Activated CD4-positive, alpha-beta T cell treated with anti-CD3 and anti-CD28 coated beads, Interleukin-2, Interleukin-6, amounts not matched to agents 100 ng/mL and 50 ng/mL, durations not matched to agents 16 hours and 8 hours (primary cell): ENCODE measurements at places on chromosomes 13 and 19.

GRCh38 chr13:106941779-106942178 is 373.8 kb upstream of the ARGLU1 start:
- no peak for DNase-seq

DNA sequence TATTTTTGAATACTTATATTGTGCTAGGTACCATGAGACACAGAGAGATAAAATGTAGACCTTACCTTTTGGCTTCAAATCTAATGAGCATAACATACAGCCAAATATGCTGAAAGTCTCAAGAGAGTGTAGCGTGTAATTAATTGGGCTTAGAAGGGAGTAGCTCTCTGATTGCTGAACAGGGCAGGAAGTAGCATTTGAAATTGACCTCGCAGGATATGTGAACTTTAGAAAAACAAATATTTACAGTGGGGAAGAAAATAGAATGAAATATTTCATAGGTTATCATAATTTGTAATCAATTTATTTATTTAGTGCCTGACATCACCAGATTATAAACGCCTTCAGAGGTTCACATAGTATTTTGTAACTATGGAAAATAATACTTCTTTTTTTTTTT is 327.1 kb downstream of the RFC3 start:
- DNase-seq, result no peak

DNA sequence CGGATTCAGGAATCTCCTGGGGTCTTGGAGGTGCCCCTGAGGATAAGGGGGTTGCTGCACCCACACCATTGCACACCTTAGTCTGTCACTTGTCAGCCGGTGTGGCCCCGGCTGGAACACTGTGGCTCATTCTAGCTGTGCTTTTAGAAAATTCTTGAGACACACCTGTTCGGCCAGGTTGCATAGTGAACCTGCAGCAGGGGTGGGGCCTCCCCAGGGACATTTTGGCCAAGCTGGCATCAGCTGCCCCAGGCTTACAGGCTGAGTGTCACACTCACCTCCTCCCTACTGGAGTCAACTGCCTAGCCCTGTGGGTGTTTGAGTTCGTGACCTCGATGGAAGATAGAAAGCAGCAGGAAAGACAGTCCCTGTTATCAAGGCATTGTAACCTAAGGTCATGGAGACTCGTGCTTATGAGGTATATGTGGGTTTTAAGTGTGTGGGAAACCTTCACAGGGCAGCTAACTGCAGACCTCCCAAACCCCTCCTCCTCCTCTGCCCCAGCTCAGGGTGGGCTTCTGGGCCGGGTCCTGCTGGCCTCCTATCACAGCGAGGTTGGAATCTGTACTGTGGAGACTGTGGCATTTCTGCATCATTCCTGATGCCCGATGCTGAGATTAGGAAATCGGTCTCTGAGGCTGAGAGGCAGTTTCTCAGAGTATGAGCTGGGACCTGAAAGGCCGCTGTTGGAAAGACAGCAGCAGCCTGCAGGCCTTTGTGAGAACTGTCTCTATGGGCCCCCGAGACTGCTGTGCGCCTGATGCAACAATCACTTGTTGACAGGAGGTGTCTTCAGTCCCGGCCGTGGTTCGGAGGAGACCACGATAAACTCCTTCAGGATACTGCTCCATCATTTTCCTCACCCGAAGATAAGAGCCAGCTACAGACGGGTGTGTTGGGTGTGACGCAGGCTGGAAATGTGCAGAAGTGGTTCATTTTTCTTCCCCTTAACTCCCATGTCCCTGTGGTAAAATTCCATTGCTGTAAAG is 72.2 kb downstream of the ATP11A start:
- DNase-seq, result no peak

DNA sequence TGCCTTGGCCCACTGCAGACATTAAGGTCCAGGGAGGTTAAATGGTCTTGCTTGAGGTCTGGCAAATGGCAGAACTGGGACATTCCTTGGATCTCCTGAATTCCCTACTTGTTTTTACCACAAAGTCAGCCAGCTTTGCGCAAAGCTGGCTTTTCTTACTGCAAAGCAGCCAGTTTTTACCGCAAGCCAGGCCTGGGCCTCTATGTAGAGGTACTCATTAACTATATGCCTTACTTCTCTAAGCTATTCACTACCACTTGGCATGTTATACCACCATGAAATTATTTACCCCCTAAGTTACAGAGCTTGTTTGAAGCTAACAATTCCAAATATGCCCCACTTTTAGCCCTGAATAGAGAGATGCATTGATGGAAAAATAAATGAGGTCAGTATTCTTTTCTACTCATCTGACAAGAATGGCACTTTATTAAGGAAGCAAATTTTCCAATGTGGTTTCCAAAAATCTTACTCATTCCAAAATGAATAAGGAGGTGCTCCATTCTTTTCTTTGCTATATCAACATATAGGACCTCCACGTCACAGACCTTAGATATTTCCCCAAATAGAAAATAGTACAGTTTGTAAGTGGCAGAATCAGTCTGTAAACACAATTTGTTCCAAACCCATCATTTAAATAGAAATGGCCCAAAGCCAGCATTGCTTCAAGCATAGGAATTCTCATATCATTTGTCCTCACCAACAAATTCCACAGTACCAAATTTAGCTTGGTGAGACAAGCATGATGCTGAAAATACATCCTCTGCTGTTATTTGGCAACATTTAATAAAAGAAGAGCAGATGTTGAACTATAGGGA is 143.9 kb upstream of the TSC22D1 start:
- no peak for DNase-seq

GRCh38 chr19:46824890-46825730 is 25.5 kb downstream of the AP2S1 start:
- DNase-seq, result no peak

DNA sequence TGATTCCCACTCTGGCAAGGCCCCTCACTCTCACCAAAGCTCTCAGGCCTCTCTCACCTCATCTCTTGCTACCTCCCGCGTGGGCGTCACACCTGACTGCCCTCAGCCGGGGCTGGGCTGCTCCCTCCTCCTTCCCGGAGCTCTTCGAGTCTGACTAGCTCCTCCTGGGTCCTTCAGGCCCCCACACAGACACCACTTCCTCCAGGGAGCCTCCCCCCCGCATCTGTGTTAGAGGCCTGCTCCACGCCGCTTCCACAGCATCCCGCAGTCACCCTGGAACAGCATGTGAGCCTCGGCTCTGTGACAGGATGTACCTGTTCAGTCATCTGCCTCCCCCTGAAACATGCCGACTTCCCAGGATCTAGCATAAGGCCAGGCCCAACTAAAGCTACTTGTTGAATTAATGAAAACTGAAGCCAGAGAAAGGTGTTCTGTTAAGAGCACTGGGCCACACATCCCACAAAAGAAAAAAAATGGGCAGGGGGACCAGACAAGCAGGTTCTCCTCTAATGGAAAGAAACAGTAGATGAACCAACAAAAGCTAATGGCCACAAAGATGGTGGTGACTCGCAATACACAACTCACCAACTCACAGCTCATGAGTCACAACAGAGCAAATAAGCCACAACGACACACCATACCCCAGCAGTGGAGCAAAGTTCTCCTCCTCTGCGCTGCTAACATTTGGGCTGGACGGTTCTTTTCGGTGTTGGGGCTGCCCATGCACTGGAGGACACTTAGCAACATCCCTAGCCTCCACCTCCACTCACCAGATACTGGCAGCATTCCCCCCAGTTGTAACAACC is 3.0 kb downstream of the PPP6R1 start:
- peak; percentile 80 for DNase-seq

- no peak for DNase-seq
These were observed 273.1 kb downstream of the PCDH20 start for GRCh38 chr13:61142506-61142905.

GRCh38 chr13:73631411-73631810 is 502.8 kb downstream of the KLF12 start:
- no peak for DNase-seq

- no peak for DNase-seq
These were observed 836.4 kb upstream of the GPC6 start for GRCh38 chr13:92390217-92390616.

- DNase-seq, result peak; percentile 19
These were observed 462.5 kb downstream of the KLF5 start for GRCh38 chr13:73521290-73521624.

- no peak for DNase-seq
These were observed 505 bp downstream of the ZSWIM4 start for GRCh38 chr19:13795595-13796300.

DNA sequence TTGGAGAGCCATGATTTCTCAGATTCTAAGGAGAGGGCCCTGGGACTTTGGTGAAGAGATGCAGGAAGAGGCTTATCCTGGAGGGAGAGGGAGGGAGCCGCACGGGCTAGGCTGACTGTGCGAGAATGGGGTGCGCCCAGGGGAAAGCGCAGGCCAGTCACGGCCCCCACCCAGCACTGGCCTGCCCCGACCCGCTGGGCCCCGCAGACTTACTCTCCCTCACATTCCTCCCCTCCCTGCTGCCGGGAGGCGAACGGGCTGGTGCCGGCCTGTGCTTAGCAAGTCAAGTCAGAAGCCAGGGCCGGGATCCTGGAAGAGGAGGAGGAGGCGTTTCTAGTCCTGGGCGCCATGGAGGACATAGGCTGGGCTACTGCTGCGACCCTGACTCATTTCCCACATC is 120.0 kb downstream of the CRYL1 start:
- DNase-seq, result no peak

DNA sequence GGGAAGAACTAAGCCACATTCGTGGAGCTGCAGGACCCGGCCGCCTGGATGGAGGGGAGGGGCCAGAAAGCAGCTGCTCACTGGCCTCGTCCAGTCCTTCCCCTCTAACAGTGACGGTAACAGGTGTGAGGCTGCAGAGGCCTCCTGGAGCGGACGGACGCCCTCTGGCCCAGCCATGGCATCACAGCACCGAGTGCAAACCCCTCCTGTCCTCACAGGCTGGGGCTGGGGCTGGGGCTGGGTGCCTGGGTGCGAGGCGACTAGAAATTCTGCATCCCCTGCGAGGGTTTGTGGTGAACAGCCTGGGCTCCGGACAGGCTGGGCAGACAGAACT is 3.6 kb downstream of the MICOS13 start:
- no peak for DNase-seq

GRCh38 chr19:21052902-21053301 is 29.1 kb upstream of the ZNF714 start:
- no peak for DNase-seq

DNA sequence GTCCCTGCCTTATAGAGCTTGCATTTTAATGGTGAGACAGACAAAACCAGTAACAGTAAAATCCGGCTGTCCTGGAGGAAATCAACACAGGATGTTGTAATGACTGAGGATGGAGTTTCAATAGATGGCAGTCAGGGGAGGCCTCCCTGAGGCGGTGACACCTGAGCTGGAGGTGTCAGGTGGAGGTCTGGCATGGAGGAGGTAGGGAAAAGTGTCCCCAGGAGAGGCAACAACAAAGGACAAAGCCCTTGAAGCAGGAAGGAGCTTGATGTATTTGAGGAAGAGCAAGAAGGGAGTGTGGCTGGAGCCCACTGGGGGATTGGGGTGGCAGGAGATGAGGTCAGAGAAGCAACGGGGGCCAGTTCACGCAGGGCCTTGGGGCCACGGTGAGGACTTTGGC is 7.8 kb downstream of the GRIN2D start:
- no peak for DNase-seq
